NCI-H1694 treated with DMSO at 0.1 percent for 48 hours (cell line): ENCODE measurements at places on chromosomes 13 and 19.

GRCh38 chr13:111792956-111793355 lies 274.0 kb upstream of the SOX1 start:
- no peak for DNase-seq

GRCh38 chr19:46766569-46767317 lies 20.5 kb upstream of the STRN4 start:
- peak; percentile 4 for DNase-seq

DNA sequence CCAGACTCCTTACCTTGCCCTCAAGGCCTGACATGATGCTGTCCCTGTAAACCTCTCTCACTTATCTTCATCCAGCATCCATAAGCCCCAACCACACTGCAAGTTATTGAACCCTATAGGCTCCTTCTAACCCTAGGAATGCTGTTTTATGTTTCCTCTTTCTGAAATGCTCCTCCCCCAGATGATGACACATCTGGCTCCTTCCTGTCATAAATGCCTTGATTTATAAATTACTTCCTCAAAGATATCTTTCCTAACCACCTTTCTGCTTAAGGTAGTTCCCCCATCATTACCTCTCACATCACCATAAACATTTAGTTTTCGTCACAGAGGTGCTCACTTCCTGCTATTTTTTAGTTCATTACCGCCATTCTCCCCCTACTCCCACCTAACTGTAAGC lies 12.3 kb downstream of the RUBCNL start:
- no peak for DNase-seq

GRCh38 chr19:38648769-38649304 lies 1.4 kb downstream of the ACTN4 start:
- no peak for DNase-seq

DNA sequence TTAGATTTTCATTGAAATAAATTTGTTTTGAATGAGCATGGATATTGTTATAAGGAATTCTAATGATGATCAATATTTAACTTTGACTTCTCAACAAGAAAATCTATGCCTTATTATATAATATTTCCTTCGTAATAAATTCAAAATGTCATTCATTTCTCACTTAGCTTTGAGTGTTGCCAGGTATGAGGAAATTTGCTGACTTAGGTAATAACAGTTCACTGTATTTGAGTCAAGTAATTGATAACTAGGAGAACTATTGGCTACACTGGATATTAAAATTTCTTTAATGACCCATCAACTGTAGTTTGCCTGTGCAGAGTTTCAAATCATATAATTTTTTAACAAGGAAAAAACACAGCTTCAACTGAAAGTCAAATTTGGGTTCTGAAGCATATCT lies 746.6 kb downstream of the SLITRK5 start:
- no peak for DNase-seq

DNA sequence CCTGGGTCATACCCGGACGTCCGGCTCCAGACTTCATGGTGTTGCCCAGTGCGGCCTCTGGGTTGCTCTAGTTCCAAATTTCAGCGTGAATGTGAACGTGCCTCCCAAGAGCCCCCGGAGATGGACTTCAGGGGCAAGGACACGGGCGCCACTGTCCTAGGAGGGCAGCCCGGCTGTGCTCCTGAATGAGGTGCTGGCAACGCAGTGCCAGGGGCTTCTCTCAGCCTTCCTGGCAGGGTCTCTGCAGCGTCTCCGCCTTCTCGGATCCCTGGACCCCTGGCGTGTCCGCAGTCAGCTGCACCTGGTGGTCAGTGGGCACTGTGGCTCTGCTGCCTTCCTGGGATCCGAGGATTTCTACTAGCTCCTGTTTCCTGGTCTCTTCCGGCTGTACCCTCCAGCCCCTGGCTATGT lies 101.7 kb upstream of the MCF2L start:
- DNase-seq = no peak
